Activated CD4-positive, alpha-beta memory T cell treated with anti-CD3 and anti-CD28 coated beads, Interleukin-2, amount 10 ng/mL, durations not matched to agents 7 days and 5 days (primary cell): ENCODE measurements at places on chromosomes 7 and 10.

- DNase-seq = peak; percentile 26
Measured at GRCh38 chr7:150959739-150960734, 18.1 kb downstream of the KCNH2 start.

DNA sequence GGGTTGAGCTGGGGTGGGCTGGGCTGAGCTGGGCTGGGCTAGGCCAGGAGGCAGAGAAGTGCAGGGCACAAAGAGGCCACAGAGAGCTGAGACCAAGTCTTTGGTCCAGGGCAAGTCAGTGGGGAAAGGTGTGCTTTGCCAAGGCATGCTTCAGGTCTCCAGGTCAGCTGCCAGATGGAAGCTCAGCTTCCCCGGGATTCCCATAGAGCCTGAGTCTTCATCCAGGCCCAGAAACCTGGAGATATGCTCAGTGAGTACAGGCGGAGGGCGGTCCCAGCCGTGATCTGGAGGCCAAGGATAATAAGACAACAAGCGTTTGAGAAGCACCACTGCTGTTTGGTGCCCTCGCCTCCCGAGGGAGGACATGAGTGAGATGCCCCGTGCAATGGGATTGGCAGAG, 4.7 kb upstream of the CALN1 start:
- no peak for DNase-seq

- no peak for DNase-seq
Measured at GRCh38 chr7:128171342-128171918, 69.6 kb upstream of the LEP start.

GRCh38 chr7:105473163-105473562, 48.9 kb downstream of the PUS7 start:
- DNase-seq = no peak

DNA sequence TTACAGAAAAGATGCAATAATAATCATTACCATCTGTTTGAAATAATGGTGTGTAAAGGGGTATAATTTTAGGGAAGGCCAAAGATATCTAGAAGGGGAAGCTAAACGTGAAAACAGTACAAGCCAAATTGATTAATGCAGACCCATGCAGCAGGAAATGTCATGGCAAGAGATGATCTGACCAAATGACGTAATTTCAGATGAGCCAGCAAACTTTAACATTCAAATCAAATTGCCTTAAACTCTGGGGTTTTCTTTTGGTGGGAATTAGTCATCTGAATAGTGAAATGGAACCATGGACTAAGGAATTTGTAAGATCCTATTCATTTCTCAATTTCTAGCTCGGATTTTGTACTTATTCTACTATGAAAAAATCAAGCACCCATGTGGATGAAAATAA, 21.4 kb upstream of the SCIN start:
- no peak for DNase-seq

DNA sequence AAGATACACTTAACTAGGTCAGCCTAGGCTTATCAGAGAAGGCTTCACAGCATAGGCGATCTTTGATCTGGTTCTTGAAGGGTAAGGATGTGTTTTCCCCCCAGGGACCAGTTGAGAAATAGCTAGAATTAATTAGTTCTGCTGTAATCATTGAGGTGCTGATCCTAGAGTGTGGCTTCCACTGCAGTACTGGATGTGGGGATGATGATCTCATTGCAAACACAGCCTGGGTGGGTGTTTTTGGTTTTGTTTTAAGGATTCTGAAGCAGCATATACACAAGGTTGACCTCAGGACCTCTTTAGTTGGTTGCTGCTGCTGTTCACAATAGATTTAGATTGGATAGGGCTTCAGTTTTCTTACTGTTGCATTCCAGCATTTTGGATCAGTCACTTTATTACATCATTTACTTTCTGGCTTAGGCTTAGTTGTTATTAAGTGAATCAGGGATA, 159.7 kb downstream of the AUTS2 start:
- no peak for DNase-seq

GRCh38 chr7:149716007-149716931, 57.1 kb downstream of the ZNF467 start:
- no peak for DNase-seq

DNA sequence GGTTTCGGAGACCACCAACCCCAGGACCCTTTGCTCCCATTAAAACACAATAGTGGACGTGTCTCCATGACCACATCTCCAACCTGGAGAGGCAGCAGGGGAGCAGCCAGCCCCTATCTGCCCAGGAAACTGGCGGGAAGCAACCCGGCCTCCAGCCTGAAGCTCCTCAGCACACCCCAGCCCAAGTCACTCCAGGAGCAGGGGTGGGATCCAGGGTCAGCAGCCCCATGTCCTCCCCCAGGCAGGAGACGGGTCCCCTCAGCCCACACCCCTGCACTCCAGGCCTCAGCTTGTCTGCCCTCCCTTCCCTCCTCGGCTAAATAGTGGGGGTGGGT, 601 bp downstream of the ADAM8 start:
- DNase-seq = no peak

GRCh38 chr10:24208661-24209431, at the start of gene KIAA1217:
Gene KIAA1217, plus strand, starts transcription at chr10:24209138. Its CDS starts 56 bp downstream, at chr10:24209194.
- DNase-seq = no peak

- DNase-seq = no peak
Measured at GRCh38 chr10:8300925-8301324, 246.4 kb downstream of the GATA3 start.

DNA sequence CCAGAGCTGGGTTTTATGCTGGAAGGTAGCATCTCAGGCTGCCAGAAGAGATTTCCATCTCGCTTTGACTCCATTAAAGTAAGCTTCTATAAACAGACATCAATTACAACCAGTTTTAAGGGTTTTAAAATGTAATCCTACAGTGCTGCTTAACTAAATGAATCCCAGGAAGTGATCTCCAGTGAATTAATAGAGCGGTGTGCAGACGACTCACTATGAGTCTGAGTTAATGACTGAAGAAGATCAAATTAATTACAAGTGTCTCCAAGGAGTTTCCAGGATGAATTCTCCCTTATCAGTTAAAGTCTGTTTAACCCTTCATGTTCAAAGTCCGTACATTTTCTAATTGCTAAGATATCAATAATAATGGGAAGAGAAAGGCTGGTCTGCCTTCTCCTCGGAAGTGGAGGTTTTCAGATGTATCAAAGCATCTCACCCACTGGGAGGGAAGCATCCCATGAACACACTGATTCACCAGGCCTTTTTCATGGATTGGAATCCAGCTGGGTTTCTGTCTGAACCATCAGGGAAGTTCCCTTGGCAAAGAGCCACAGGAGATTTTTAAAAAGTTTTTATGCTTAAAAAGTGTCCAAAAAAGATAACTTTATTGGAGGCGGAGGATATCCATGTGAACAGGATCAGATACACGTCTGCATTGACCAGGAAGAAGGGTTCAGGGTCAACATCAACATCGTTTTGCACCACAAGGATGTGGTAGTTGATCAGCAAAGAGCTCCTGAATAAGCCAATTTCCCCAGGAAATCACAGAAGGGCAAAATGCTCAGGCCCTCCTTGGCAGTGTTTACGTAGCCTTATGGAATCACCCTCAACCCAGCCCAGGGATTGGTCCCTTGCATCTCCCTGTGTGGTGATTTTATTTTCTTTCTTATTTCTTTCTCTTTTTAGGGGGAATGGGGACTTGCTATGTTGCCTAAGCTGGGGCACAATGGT, 288.2 kb downstream of the POU6F2 start:
- DNase-seq = no peak
